Cortex of kidney (tissue), 1 donor: ENCODE measurements at places on chromosomes 5 and 9.

GRCh38 chr9:129586245-129586644, 34.7 kb downstream of the C9orf50 start:
- no peak for DNase-seq

DNA sequence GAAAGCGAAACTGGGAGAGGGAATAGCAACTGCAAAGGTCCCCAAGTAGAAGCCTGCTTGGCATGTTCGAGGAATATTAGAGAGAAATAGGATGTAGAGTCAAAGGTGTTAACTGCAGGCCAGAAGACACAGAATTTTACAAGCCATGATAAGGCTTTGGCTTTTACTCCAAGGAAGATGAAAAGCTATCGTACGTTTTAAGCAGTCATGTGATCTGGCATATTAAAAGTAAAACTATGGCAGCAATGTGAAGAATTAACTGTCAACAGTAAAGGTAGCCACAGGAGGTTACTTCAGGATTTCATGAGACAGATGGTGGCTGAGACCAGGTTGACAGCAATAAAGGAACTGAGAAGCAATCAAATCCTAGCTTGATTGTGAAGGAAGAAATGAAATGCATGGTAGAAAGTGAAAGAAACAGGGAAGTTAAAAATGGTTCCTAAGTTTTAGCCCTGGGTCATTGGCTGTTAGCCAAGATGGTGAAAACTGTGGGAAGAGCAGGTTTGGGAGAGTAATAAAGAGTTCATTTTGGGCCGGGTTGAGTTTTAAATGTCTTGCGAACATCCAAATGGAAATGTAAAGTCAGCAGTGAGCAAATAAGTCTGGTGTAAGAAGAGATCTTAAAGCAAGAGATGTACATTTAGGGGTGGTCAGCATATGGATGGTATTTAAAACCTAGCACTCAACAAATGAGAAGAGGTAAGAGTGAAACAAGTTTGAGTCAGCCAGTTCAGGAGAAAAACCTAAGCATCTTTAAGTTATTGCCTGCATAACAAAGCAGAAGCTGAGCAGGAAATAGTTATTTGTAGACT, 20.3 kb upstream of the TTC33 start:
- DNase-seq = no peak

GRCh38 chr5:63923914-63924313, 38.3 kb downstream of the HTR1A start:
- DNase-seq = no peak

- DNase-seq = no peak
These were observed 603.3 kb downstream of the EFNA5 start for GRCh38 chr5:107067395-107067794.

DNA sequence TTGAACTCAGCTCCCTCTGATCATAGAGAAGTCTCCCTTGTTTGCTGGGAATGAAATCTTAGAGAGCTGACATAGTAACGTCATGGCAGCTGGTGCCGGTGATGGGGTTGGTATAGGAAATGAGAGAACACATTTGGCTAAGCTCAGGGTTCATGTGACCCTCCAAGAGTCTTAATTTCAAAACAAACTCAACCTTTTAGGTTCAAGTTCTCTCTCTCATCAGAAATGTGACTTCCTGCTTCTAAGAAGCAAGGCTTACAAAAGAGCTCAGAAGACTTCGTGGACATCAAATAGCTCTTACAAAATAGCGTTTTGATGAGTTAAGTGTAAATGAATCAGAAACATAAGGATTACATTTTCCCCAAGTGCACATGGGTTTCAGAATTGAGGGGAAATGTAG, 97.3 kb downstream of the PAPPA start:
- no peak for DNase-seq

DNA sequence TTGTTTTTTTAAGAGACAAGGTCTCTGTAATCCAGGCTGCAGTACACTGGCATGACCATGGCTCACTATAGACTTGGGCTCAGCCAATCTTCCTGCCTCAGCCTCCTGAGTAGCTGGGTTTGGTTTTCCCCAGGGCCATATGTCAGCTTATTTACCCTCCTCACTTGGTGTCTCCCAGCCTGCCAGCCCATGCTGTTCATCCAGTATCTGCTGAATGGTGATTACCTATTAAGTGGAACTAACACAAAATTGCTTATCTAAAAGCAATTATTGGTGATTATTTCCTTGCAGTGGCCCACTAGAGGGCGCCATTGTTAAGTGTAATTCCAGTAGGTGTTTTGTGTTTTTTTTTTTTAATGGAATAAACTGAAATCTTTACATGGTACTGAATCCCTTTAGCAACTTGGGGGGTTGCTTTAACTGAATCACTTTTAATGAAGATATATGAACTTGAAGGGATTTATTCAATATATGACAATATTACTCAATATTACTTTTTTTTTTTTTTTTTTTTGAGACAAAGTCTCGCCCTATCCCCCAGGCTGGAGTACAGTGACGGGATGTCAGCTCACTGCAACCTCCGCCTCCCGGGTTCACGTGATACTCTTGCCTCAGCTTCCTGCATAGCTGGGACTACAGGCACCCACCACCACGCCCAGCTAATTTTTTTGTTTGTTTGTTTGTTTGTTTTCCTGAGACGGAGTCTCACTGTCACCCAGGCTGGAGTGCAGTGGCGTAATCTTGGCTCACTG, 13.8 kb downstream of the EXOSC2 start:
- DNase-seq = no peak
